ENCODE measurements at places on chromosomes 12 and 14. TPM values are rescaled to one million over a fixed set of nuclear protein-coding genes. Genes with fewer than 3 reads are reported as not detected.

- no peak for DNase-seq
These were observed 75.3 kb upstream of the MGAT4C start for GRCh38 chr12:86331457-86331856.

DNA sequence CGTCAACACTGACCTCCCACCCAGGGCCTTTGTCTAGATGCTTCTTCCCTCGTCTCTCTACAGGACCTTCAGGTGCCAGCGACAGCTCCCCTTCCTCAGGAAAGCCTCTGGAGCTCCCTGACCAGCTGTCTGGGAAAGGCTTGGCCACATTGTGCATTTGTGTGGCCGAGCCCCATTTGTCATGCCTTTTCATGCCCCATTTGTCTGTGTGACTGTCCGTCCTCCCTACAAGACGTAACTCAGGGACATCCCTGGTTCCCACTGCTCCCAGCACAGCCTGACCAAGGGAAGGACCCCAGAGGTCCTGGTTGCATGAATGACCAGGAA is 23.8 kb downstream of the ZFYVE21 start:
- no peak for DNase-seq

- no peak for DNase-seq
These were observed 164.1 kb downstream of the SRGAP1 start for GRCh38 chr12:64008596-64008995.

Gene ART4
- not detected for total RNA-seq

DNA sequence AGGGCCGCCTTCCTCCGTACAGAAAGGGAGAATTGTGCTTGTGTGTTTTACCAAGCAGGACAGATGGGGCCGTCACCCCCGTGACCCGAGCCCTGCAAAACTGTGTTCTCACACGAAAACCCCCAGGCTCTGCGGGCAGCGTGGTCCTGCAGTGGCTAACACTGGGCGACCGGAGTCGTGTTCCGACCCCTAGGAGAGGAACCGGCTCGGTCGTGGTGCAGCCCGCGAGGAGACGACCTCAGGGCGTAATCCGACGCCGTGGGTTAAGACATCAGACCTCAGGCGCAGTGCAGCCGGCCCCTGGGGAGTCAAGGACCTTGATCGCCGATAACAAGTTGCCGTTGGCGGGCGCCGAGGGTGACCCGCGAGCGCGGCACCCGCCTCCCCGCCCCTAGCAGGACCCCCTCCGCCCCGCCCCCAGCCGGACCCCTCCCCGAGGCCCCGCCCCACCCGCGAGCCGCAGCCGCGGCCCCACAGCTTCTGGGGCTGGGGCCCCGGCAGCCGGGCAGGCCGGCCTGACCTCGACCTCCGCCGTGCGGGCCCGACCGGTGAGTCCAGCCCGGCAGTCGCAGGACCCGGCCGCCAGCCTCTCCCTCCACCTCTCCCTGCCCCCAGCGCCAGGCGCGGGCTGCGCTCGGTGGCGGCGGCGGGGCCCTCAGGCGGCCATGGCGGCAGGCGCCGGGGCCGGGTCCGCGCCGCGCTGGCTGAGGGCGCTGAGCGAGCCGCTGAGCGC is at the start of gene CHPT1:
Gene CHPT1 (plus strand): TSS at position 444 of the 733 bp plus-strand sequence. CDS start 222 bp downstream, at position 666.
- peak; percentile 69 for DNase-seq

- no peak for DNase-seq
These were observed 496.5 kb upstream of the ATP2B1 start for GRCh38 chr12:90205165-90205564.

- no peak for DNase-seq
These were observed 845 bp downstream of the L3HYPDH start for GRCh38 chr14:59483363-59483762.

Gene PMCH
- total RNA-seq = not detected

Gene LTB4R2
- total RNA-seq = 13.7 TPM

Gene A2M
- not detected for total RNA-seq

DNA sequence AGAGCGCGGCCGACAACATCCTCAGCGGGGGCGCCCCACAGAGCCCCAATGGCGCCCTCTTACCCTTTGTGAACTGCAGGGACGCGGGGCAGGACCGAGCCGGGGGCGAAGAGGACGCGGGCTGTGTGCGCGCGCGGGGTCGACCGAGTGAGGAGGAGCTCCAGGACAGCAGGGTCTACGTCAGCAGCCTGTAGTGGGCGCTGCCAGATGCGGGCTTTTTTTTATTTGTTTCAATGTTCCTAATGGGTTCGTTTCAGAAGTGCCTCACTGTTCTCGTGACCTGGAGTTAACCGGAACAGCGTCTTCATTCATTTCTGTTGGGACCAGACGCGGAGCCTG is 103.8 kb upstream of the FKBP4 start:
- DNase-seq = no peak

GRCh38 chr12:107119091-107119490 is 25.7 kb upstream of the CRY1 start:
- no peak for DNase-seq

DNA sequence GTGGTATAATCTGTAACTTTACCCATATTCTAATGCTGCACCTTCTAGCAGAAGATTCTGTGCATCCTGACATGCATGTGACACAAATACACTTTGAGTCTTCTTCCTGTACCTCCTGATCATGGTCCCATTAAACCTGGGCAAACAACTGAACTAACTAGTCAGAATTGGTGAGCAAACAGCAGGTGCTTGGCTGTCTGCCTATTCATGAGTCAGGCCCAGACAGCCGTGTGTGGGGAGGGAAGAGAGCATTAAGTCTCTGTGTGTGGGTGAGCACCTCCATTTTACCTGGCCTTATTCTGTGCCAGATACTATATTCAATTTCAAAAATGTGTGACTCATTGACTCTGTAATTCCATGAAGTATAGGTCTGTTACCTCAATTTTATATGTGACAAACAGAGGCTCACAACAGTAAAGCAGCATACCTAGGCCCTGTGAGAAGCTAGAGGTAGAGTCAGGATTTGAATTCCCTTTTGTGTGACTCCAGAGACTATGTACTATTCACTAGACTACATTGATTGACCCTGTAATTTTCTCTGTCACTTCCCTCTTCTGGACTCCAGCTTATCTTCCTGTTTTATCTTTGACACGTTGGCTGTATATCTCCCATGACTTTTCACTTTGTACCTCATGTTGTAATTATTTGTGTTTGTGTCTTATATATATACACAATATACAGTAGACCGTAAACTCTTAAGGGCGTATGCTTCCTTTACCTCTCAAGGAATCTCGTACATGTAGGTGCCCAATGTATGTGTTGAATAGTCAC is 32.2 kb downstream of the SUSD6 start:
- no peak for DNase-seq

DNA sequence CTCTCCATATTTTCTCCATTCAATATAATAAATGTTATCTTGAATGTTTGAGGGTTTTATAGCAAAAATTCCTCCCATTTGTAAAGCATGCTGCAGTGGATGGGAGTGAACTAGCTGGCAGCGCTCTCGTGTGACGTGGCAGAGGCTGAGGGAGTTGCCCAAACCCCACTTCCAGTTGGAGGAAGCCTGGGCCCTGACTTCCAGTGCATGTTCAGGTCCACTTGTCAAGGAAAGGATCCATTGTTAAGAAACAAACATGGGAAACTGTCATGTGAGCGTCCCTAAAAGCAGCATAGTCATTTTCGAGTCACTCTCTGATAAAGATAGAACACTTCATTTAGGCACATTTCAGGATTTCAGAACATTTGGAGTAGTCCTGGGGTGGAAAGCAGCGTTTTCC is 116.6 kb downstream of the SLC25A47 start:
- no peak for DNase-seq

Gene BDKRB1
- total RNA-seq = not detected

Gene LRTM2
- total RNA-seq = not detected

DNA sequence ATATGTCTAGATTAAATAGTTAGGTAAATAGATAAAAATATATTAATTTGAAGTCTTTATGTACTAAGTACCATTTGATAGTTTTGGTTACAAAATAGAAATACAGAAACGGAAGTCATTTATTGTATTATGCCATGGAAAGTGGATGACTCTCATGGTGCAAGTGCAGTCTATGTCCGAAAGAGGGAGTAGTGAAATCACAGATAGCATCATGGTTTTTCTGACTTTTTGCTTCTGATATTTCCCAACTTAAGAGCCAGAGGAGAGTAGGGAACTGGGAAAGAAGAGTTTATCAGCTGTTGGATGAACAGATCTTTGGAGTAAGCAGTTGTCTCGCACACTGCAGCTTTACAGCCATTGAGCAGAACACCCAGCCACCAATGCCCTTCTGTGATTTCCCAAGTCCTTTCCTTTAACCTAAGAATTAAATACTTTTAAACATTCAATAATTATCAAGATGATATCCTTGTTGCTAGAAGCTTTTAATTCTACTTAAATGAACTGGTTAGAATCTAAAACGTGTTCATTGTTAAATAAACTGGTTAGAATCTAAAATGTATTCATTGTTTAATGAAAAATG is 18.4 kb upstream of the SRGAP1 start:
- DNase-seq = no peak

GRCh38 chr12:8048906-8049305 is 16.4 kb downstream of the FOXJ2 start:
- DNase-seq = no peak

Gene SETD1B
- 27.1 TPM for total RNA-seq

DNA sequence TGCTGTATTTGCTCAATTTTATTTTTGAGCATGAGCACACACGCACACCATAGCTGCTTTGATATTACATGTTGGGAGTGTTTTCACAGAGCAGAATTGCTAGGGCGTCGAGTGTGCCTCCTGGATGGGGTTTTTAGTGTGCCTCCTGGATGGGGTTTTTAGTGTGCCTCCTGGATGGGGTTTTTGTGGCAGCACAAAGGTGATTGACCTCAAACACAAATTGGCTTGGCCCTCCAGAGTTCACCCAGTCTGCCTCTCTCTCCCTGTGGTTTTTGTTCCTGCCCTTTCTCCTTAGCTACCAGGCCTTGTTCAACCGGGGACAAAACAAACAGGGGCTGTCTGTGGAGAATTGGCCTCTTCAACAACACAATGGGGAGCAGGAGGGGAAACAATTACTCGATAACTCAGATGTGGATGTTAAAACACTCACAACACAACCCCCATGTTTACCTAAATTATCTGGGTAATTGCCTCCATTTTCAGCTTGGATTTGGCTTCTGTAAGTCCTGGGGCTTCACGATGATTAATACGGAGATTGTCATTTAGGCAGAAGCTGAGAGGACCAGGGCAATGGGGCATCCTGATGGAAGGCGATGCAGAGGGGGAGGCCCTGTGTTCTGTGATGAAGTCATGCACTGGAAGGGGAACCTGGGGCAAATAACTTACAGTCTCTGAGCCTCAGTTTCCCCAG is 26.9 kb downstream of the TBX3 start:
- DNase-seq = no peak

Gene BHLHE41
- total RNA-seq = not detected

Gene PRR4
- total RNA-seq = 2.5 TPM

- DNase-seq = no peak
These were observed 134.2 kb downstream of the UNC79 start for GRCh38 chr14:93564918-93565317.

GRCh38 chr14:80621701-80622100 is 319.8 kb downstream of the CEP128 start:
- DNase-seq = no peak

DNA sequence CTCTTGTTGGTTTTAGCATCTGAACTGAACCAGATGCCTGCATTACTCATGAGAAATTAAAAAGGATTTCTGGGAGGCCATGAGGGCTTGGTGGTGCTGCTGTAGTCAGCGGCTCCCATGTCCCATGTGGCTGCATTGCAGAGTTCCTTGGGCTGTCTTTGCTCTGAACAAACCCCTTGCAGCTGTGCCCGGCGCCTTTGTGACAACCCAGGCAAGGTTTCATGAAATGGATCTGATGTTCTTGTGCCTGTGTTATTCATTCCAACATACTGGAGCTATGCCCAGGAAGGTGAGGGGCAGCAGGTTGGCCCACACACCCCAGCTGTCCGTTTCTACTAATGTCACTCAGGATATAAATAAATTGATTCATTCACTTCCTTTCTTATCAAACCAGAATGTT is 40.8 kb downstream of the TGFB3 start:
- DNase-seq = no peak

- DNase-seq = peak; percentile 34
These were observed 5.8 kb upstream of the BEGAIN start for GRCh38 chr14:100592972-100593371.

Gene CIROP
- not detected for total RNA-seq

Gene POTEM
- total RNA-seq = not detected

Gene KRT77
- not detected for total RNA-seq

DNA sequence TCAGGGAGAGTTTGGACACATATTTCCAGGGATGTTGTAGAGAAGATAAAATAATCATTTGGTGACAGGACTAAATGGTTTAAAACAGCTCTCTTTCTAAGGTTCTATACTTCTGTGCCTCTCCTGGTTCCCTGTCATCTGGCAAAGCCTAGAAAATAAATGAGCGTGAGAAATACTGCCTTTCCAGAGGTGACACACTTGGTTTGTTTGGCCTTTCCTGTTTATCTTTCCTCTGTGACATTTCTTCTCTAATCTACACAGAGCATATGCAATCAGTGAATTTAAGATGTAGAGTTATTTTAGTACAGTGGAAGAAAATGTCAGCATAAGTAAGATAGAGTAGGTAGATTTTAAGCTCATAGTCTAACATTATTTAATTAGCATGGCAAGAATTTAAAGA is 22.0 kb upstream of the SSTR1 start:
- DNase-seq = no peak

All from natural killer cell treated with Interleukin-12 subunit alpha and Interleukin-12 subunit beta and Interleukin-15 and Interleukin-18, amount 100 ng/mL, for 72 hours (primary cell).